ENCODE measurements at places on chromosomes 13 and 19.

GRCh38 chr13:21133077-21133476 lies 43.3 kb downstream of the SKA3 start:
- DNase-seq = no peak

- no peak for DNase-seq
These were observed 863.8 kb downstream of the GPC5 start for GRCh38 chr13:92262100-92262788.

GRCh38 chr19:1248139-1248785 lies at the start of gene MIDN:
MIDN (plus strand) TSS chr19:1248583; CDS start chr19:1250297, 1,714 bp downstream.
- no peak for DNase-seq

- no peak for DNase-seq
These were observed 1054.4 kb upstream of the SPRY2 start for GRCh38 chr13:81395368-81395767.

DNA sequence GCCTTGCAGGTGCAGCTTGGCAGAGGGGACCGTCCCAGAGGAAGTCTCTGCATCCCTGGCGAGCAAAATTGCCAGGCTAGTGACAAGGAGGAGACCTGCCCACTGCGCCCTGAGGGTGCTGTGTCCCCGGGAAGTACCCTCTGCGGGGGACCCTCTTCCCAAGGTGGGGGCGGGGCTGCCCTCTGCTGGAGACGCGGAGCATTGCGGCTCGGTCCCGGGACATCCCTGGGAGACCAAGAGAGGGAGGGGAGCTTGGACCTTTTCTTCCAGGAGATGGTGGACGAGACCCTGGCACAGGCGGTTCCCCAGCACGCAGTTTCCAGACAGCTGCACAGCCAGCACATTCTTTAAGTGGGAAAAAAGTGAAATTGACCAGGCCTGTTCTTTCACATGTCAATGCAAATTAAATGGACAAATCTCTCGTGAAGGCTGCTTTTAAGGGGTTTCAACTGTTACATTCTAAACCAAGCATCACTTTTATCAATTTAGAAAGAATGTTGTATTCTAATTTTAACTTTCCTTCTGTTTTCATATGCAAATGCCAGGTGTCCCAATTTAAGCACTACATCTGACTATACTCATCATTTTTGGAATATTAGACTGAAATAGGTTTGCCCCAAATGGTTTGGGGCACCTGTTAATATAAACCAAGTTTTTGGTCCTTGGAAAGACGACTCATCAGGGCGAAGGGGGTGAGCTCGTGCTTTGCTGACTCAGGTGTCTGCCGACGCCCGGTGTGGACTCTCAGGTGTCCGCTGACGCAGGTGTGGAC lies 60.7 kb downstream of the MCF2L start:
- DNase-seq = peak; percentile 12

GRCh38 chr13:93900731-93901130 lies 578.8 kb downstream of the DCT start:
- no peak for DNase-seq

- no peak for DNase-seq
These were observed 9.4 kb downstream of the ARHGAP33 start for GRCh38 chr19:35784503-35785338.

DNA sequence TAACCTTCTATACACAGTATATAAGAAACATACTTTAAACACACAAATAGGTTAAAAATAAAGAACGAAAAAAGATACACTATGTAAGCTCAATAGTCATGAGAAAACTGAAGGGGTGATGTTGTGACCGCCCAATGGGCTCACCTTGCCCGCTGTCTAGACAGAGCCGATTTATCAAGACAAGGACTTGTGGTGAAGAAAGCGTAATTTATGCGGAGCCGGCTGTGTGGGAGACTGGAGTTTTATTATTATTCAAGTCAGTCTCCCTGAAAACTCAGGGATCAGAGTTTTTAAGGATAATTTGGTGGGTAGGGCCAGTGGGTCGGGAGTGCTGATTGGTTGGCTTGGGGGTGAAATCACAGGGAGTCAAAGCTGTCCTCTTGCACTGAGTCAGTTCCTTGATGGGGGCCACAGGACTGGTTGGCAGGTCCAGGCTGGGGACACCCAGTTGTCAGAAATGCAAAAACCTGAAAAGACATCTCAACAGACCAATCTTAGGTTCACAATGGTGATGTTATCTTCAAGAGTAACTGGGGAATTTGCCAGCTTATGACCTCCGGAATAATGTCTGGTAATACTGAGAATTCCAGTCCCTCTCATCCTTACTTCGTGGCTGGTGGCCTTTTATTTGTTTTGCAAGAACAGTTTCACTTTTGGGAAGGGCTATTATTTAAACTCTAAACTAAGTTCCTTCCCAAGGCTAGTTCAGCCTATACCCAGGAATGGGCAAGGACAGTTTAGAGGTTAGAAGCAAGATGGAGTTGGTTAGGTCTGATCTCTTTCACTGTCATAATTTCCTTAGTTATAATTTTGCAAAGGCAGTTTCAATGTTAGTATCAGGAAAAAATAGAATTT lies 96.6 kb downstream of the UBL3 start:
- DNase-seq = no peak

- DNase-seq = no peak
These were observed 2.6 kb downstream of the HMG20B start for GRCh38 chr19:3575260-3575741.

GRCh38 chr19:40560092-40560507 lies 16.6 kb upstream of the SHKBP1 start:
- no peak for DNase-seq

- DNase-seq = no peak
These were observed 49.9 kb downstream of the SOX21 start for GRCh38 chr13:94662274-94662945.

GRCh38 chr19:18496167-18496979 lies 25.5 kb downstream of the ELL start:
- DNase-seq = no peak

DNA sequence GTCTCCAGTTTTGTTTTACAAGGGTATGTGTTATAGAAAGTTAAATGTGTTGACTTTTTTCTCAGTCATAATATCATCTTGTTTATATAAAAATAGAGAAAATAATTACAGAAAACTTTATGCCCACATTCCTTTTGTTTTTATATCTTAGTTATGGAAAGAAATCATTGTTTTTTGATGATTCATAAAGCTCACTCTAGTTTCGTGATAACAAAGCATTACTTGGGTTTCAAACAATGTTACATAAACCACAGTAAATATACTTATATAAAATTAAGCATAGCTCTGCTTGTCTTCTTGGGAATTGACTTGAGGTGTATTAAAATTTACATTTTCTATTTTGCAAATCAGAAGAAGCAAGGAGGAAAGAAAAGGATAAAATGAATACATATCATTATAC lies 111.8 kb downstream of the SGCG start:
- DNase-seq = no peak

Data from NCI-H510A (cell line).